Heart left ventricle (tissue), 16 donors: ENCODE measurements at places on chromosomes 1 and 21. TPM values are rescaled to one million over a fixed set of nuclear protein-coding genes. Genes with fewer than 3 reads are reported as not detected.

DNA sequence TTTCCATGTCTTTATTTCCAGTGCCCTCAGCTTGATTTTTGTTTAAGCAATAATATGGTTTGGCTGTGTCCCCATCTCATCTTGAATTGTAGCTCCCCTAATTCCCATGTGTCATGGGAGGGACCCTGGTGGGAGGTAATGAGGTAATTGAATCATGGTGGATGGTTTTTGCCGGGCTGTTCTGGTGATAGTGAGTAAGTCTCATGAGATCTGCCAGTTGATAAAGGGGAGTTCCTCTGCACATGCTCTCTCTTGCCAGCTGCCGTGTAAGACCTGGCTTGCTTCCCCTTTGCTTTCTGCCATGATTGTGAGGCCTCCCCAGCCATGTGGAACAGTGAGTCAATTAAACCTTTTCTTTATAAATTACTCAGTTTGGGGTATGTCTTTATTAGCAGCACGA is 559.6 kb upstream of the ADAMTS5 start:
- no peak overlapping the region for H3K4me3 ChIP-seq
- no peaks in the 10 kb centered on the region for H3K27me3 ChIP-seq
- no peak overlapping the region for H3K27ac ChIP-seq
- no peaks in the 10 kb centered on the region for H3K4me1 ChIP-seq

DNA sequence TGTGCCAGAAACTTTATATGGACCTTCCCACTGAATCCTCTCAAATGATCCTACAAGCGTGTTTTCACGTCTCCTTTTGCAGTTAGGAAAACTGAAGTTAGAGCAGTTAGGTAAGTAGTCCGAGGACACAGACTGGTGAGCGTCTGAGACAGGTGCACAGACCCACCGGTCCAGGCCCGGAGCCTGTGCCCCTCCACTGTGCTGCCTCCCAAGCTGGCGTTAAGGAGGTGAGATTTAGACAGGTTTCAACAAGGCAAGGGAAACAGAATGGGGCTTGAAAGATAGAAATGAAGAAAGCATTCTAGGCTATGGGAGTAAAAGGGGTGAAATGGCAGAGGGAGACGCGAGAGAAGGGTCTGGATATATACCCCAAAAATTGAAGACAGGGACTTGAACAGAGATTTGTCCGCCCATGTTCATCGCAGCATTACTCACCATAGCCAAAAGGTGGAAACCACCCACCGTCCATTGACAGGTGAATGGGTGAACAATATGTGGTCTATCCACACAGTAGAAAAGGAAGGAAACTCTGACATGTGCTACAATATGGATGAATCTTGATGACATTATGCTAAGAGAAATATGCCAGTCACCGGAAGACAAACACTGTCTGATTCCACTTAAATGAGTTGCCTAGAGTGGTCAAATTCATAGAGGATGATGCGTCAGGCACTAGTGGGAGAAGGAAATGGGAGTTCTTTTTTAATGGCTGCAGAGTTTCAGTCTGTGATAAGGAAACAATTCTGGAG is 15.7 kb upstream of the PKP1 start:
- H3K4me1 ChIP-seq: no peaks in the 10 kb centered on the region
- H3K27me3 ChIP-seq: no peaks in the 10 kb centered on the region
- no peaks in the 10 kb centered on the region for H3K36me3 ChIP-seq
- H3K27ac ChIP-seq: no peak overlapping the region
- DNase-seq: no peak

Gene TNFSF18
- 0.09 TPM for total RNA-seq

GRCh38 chr21:37870221-37870620 is 46.0 kb downstream of the KCNJ6 start:
- no peak for DNase-seq
- no peaks in the 10 kb centered on the region for H3K36me3 ChIP-seq
- no peak overlapping the region for H3K27ac ChIP-seq
- H3K4me3 ChIP-seq: no peak overlapping the region
- H3K27me3 ChIP-seq: no peaks in the 10 kb centered on the region

- DNase-seq: peak; percentile 62
- H3K4me1 ChIP-seq: peaks cover 37% of the 10 kb centered on the region
- H3K27ac ChIP-seq: peak overlapping the region; percentile 79
- H3K4me3 ChIP-seq: no peak overlapping the region
- no peaks in the 10 kb centered on the region for H3K27me3 ChIP-seq
Measured at GRCh38 chr1:206460836-206461426, 9.3 kb upstream of the IKBKE start.

- H3K27me3 ChIP-seq: no peaks in the 10 kb centered on the region
- no peak overlapping the region for H3K4me3 ChIP-seq
- no peaks in the 10 kb centered on the region for H3K36me3 ChIP-seq
- peaks cover 86% of the 10 kb centered on the region for H3K4me1 ChIP-seq
- no peak overlapping the region for H3K27ac ChIP-seq
Measured at GRCh38 chr1:231382426-231382825, 39.7 kb downstream of the EGLN1 start.
